Transverse colon (tissue), 4 donors: ENCODE measurements at places on chromosomes 4 and X. TPM values are rescaled to one million over a fixed set of nuclear protein-coding genes. Genes with fewer than 3 reads are reported as not detected.

- no peak for DNase-seq
Observed at GRCh38 chr4:151960449-151961230, 199.8 kb upstream of the GATB start.

TRMT10A gene
- total RNA-seq: not detected

DNA sequence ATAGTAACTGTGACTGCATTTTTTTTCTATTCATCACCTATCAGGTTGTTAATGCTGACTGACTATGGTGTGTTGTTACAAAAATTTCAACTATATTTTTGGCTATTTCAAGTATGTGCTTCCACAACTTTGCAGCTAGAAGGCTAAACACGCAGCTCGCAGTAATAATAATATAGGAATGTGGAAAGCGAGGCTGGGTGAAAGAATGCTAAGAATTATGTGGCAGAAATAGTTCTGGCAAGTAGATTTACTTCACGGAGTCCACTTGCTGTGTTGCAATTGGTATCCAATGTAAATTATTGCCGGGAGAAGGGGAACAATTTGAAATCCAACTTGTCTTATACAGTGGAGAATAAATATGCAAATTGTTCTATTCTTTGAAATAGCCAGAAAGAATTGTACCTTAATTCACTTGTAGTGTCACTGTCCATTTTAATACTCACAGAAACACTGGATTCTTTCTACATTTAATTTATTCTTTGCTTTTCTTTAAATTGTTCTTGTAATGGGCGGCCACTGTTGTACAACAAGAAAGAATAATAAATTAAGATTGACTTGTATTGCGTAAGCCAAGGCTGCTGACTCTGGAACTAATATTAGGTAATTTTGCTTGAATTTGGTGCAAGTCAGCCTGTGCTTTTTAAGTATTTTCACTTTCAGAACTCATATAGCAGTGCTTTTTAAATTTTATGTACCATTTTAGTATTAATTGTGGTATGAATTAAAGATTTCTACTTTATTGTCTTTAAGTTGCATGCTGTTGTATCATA, 154.9 kb downstream of the FRMPD4 start:
- DNase-seq: no peak

DNA sequence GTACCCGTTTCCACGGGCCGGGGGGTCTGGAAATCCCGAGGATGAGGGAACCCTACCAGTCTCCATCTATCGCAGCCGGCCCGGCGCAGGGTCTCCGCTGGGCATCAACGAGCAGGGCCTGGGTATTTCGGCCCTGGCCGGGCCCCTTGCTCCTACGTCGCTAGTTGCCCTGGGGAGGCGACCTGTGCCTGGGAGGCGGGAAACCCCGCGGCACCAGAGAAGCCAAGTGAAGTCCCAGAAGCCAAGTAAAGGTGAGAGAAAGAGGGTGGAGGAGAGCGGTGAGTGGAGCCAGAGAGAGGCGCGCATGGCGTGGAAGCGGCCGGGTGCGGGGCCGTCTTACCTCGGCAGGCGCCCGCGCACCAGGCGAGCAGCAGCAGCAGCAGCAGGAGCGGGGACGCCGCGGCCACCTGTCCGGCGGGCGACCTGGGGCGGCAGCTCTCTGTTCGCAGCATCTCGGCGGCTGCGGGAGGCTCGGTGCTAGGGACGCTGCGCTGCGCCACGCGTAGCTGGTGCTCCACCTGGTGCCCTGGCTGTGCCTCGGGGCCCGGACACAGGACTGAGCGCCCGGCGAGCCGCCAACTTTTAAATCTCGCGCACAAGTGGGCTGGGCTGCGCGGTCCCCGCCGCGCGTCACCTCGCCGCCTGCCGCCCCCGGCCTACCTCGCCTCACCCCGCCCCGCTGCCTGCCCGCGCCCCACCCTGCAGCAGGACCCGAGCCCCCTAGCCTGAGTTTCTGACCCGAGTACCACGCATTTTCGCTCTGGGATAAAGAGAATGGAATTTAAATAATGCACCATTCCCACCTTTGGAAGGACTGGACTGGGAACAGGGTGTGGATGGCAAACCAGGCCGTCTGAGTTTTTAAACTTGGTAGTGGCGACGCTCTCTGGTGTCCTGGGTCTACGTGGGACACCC, at the start of gene NMU:
TSS of gene NMU (minus strand) at position 558 of the 915 bp plus-strand sequence. CDS start at position 452, 106 bp downstream.
- peak; percentile 54 for DNase-seq

DNA sequence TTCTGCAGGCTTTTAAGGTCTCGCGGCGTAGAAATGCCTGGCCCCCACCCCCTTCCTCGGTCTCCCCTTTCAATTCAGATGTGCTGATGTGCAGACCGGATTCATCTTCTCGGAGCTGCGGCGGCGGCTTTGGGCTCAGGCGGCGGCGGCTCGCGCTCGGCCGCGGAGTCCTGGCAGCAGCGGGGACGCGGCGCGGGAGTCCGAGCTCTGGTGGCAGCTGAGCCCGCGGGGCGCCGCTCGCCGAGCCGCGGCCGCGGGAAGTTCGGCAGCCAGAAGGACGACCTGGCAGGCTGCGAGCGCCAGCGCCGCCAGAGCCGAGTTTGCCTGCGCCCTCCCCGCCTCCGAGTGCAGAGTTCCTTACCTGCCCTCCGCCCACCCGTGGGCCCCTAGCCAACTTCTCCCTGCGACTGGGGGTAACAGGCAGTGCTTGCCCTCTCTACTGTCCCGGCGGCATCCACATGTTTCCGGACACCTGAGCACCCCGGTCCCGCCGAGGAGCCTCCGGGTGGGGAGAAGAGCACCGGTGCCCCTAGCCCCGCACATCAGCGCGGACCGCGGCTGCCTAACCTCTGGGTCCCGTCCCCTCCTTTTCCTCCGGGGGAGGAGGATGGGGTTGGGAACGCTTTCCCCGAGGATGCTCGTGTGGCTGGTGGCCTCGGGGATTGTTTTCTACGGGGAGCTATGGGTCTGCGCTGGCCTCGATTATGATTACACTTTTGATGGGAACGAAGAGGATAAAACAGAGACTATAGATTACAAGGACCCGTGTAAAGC, 448 bp downstream of the TLL1 start:
- no peak for DNase-seq

DNA sequence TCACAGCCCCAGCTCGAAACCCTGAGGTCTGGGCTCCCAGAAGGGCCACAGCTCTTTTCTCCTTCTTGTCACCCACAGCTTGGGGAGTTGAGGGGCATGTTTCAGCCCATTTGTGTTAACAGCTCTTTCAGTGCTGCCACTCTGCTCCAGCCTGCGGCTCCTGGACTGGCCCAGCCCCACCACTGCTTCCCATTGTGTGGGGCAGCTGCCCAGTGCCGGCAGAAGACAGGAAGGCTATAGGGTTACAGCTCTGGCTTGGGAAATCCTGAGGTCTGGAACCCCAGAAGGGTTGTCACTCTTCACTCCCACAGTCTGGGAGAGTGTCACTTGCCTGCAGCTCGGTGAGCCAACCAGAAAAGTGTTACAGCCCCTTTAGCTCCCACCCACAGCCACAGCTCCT, 7.0 kb upstream of the HNRNPD start:
- DNase-seq: no peak
